ENCODE measurements at places on chromosomes 2 and 18.

- no peak for DNase-seq
These were observed 192.3 kb downstream of the CLIP4 start for GRCh38 chr2:29307519-29307918.

GRCh38 chr18:3652380-3653262 lies 202.6 kb downstream of the TGIF1 start:
- peak; percentile 97 for DNase-seq

- no peak for DNase-seq
These were observed 25.6 kb upstream of the CCDC102B start for GRCh38 chr18:68772268-68772667.

DNA sequence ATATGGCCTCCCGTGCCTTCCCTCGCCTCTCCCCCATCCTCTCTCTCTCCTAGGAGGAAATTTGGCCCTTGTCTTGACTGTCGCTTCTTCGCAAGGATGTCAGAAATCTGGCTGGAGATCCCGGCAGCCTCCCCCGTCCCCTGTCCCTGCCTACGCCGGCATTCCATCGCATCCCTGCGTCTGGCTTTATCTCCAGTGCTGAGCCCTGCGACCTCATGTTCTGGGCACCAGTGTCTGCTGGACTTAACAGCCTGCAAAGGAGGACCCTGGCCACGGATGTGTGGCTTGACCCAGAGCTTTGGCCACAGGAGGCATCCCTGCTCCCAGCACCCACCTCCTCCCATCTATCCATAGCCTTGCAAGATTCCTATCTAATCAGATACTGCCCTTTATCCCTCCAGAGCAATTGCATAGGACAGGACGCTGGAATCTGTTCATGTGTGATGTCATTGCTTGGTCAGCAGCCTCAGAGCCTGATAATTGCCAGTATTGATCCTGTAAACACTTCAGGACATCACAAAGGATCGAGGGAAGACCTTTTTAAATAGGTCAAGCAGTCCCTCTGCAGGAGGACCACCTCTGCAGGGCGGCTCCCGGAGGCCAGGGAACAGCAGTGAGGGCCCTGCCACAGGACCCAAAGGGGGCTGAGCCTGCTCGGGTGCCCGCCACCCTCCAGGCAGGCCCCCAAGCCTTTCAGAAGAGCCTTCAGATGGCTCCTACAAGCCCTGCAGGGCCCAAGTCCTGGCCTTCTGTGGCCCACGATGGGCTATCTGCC lies 168.2 kb downstream of the TWIST2 start:
- DNase-seq, result no peak

- no peak for DNase-seq
These were observed 248.5 kb upstream of the SESTD1 start for GRCh38 chr2:179513181-179513580.

DNA sequence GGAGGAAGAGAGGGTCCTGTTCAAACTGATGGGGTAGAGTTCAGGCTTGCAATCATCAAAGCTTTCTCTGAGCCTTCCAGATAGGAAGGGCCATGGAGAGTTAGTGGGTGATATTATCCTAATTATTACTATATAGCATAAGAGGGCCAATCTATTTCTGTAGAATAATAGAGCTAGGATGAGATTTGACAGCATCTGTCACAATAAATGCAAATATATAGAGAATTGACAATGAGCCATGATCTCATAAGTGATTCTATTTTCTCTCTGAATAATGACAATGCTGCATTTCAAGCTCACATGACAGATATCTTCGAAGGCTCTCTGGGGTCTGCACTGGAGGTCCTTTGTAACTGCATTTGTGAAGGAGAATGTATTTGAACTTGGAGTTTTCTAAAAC lies 521.9 kb upstream of the CELF4 start:
- DNase-seq, result no peak

GRCh38 chr18:69980509-69980908 lies 32.8 kb upstream of the CD226 start:
- DNase-seq, result no peak

DNA sequence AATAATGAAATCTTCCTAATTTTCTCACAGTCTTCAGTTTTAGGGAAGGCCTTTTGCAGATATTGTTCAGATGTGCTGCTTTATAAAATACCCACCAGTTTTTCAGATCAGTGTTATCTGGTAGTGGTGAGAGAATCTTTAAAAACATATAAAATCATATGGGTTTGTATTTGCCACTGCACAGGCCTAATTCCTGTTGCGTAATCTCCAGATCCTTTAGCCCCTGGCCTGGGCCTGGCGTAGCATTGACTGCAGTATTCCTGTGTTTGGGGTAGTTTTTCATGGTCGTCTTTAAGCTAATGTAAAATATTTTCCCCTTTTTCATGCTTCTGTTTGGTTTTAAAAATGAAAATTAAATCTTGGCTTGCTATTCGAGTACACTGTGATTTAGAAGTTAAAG lies 43.2 kb downstream of the TSHZ1 start:
- no peak for DNase-seq

DNA sequence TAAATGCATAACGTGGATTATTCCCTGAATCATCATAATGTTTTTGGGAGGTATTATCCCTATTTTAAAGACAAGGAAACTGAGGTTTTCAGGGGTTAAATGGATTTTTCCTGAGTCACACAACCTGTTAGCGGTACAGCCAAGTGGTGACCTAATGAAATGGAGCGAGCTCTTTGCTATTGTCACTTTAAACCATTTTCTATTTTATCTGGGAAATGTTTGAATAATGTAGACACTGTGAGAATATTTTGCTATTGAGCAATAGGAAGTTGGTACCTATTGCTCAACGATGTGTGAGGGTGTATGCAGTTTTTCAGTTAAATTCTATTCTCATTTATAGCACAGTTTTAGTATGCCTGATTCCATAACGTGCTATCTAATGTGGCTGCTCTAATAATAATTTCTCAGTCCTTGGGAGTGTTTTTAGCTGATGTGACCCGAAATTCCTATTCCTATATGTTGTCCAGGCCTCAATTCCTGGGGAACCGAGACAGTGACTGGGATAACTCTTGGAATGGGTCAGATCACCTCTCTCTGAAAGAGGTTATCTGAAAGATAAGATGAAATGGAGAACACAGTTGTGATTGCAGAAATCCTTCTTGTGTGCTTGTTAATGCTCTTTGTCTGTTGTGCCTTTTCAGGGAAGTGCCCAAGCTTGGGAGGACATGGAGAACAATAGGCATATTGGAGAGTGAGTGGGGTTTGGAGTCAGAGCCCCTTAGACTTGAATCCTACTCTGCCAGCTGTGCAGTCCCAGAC lies 38.4 kb downstream of the ABCB11 start:
- DNase-seq, result peak; percentile 34

- DNase-seq, result no peak
These were observed 68.0 kb downstream of the NPAS2 start for GRCh38 chr2:100887713-100888495.

- DNase-seq, result no peak
These were observed 849.0 kb downstream of the RNF144A start for GRCh38 chr2:7766088-7766722.

GRCh38 chr2:112839407-112840067 lies 3.0 kb upstream of the IL1B start:
- DNase-seq, result no peak

GRCh38 chr2:85393836-85394235 lies 16.3 kb downstream of the CAPG start:
- DNase-seq, result no peak

- no peak for DNase-seq
These were observed 17.9 kb upstream of the NEUROD1 start for GRCh38 chr2:181698223-181698622.

GRCh38 chr2:88885679-88886416 lies 194.4 kb downstream of the RPIA start:
- DNase-seq, result no peak

- DNase-seq, result no peak
These were observed 26.3 kb downstream of the PAX3 start for GRCh38 chr2:222272446-222273015.

- peak; percentile 17 for DNase-seq
These were observed 8.6 kb upstream of the RPL37A start for GRCh38 chr2:216490061-216490460.

GRCh38 chr18:78977637-78978348 lies 1.8 kb upstream of the SALL3 start:
- no peak for DNase-seq

GRCh38 chr2:1556776-1557466 lies 143.7 kb downstream of the TPO start:
- no peak for DNase-seq

- DNase-seq, result no peak
These were observed 37.2 kb upstream of the SLC8A1 start for GRCh38 chr2:40488927-40489677.

- DNase-seq, result no peak
These were observed 24.8 kb downstream of the NCOA1 start for GRCh38 chr2:24515831-24516230.

DNA sequence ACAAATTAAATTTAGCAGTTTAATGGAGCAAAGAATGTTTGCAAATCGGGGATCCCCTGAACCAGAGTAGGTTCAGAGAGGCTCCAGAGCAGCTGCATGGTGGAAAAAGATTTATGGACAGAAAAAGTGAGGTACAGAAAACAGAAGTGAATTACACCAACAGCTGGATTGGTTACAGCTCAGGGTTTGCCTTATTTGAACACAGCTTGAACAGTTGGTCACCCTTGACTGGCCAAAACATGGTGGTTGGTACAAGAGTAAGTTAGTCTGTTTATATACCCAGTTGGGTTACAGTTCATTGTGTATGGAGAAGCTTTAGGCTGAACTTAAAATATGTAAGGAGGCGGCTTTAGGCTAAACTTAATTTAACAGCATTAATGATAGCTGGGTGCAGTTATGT lies 5.4 kb upstream of the CDCA7 start:
- DNase-seq, result no peak

- peak; percentile 87 for DNase-seq
These were observed 51.5 kb downstream of the HAUS1 start for GRCh38 chr18:46155641-46156051.

GRCh38 chr2:24111407-24111901 lies 11.7 kb downstream of the PFN4 start:
- peak; percentile 59 for DNase-seq

DNA sequence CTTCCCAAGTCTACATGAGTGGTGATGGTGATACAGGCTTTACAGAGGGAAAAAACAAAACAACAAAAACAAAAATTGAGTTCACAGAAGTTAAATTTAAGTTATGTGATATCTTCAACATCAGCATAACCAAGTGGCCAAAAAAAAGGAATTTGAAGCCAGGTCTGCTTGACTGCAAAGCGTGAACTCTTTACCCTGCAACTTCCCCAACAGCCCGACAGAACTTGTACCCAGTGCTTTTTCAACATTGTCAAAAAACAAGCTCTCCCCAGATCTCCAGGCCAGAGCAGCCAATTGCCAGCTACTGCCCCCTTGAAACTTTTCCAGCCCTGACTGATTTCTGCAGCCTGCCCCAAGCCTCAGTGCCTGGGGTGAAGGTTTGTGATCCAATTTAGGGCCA lies 76.7 kb downstream of the RNF144A start:
- DNase-seq, result no peak

GRCh38 chr2:25585189-25585588 lies 88.2 kb downstream of the DTNB start:
- no peak for DNase-seq

DNA sequence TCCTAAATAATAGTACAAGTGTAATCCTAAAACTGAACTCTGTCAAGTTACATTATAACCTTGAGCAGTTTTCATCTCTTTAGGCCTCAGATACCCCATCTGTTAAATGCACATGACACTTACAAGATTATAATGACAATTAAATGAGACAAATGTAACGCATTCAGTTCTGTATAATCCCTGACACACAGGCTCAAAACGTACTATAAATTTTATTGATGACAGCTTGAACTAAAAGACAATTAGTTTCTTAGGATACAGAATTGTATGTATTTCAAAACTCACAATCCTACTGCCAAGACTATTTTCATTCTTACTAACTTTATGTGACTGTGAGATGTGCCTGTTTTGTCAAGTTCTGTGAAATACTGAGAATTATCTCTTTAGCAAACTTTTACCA lies 56.2 kb downstream of the GFPT1 start:
- DNase-seq, result no peak

DNA sequence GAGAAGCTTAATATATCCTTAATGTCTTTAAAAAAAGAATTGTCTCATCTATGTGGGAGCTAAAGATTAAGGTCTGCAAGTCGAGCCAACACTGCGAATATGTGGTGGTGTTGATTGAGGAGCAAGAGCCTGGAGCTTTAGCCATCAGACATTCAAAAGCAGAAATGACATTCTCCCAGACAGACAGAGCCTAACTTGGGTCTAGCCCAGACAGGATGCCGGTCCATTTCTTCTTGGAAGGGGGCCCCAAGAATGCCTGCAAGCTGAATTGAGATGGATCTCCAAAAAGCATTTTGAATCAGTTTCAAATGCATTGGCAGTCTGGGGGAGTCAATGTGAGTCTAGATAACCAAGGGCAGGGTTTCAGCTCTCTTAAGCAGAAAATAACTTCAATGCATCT lies 30.1 kb upstream of the EML4 start:
- peak; percentile 51 for DNase-seq

- DNase-seq, result no peak
These were observed 504.8 kb downstream of the LRRTM4 start for GRCh38 chr2:77017355-77017745.

GRCh38 chr2:229141424-229142025 lies 129.6 kb downstream of the PID1 start:
- peak; percentile 49 for DNase-seq

- no peak for DNase-seq
These were observed 357.6 kb downstream of the RAD51AP2 start for GRCh38 chr2:17160594-17160993.

- DNase-seq, result no peak
These were observed 49.9 kb downstream of the SLC9A4 start for GRCh38 chr2:102522890-102523289.

GRCh38 chr2:134936691-134937090 lies 18.1 kb downstream of the CCNT2 start:
- no peak for DNase-seq

DNA sequence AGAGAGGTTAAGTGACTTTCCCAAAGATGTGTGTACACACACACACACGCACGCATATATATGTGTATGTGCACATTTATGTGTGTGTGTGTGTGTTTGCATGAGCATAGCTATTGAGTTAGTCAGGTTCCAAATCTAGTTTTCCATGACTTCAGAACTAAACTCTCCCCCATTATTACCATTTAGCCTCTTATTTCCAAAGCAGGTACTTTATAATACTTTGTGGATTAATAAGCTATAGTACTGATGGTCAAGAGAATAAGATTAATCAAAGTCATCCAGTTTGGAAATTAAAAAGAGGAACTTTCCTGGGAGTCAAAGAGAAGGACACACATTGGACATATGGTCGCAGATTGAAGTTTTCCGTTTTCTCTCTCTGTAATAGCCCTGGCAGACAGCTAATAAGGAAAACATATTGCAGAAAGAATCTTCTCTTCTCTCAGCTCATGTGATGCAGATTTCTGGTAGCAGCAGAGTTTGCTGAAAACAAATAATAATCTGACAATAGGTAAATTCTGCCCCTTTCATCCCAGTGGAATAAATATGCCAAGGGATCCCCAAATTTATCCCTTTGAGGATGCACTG lies 410.9 kb upstream of the TCF4 start:
- no peak for DNase-seq

GRCh38 chr2:24658531-24659202 lies 134.5 kb downstream of the PTRHD1 start:
- DNase-seq, result no peak

GRCh38 chr2:10547663-10548376 lies 99.7 kb upstream of the ODC1 start:
- no peak for DNase-seq
